Caco-2 (cell line): ENCODE measurements at places on chromosomes 6 and 20.
A peak's percentile ranks its signal among the peaks of the same experiment; 100 is the strongest.

DNA sequence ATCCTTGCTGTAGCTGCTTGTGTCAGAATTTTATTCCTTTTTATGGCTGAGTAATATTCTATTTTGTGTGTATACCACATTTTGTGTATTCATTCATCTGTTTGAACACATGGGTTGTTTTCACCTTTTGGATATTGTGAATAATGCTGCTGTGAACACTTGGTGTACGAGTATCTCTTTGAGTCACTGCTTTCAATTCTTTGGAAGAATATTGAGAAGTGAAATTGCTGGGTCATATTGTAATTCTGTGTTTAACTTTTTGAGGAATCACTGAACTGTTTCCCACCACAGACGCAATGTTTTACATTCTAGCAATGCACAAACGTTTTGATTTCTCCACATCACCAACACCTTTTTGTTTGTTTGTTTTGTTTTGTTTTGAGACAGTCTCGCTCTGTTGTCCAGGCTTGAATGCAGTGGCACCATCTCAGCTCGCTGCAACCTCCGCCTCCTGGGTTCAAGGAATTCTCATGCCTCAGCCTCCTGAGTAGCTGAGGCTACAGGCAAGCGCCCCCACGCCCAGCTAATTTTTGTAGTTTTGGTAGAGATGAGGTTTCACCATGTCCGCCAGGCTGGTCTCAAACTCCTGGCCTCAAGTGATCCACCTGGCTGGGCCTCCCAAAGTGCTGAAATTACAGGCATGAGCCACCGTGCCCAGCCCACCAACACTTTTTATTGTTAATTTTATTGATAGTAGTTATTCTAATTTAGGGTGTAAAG lies 21.7 kb downstream of the CPXM1 start:
- no peak for DNase-seq

GRCh38 chr20:19926591-19926990 lies 90.6 kb upstream of the NAA20 start:
- DNase-seq = no peak

GRCh38 chr6:70952608-70953165 lies 4.2 kb downstream of the B3GAT2 start:
- no peak for DNase-seq

DNA sequence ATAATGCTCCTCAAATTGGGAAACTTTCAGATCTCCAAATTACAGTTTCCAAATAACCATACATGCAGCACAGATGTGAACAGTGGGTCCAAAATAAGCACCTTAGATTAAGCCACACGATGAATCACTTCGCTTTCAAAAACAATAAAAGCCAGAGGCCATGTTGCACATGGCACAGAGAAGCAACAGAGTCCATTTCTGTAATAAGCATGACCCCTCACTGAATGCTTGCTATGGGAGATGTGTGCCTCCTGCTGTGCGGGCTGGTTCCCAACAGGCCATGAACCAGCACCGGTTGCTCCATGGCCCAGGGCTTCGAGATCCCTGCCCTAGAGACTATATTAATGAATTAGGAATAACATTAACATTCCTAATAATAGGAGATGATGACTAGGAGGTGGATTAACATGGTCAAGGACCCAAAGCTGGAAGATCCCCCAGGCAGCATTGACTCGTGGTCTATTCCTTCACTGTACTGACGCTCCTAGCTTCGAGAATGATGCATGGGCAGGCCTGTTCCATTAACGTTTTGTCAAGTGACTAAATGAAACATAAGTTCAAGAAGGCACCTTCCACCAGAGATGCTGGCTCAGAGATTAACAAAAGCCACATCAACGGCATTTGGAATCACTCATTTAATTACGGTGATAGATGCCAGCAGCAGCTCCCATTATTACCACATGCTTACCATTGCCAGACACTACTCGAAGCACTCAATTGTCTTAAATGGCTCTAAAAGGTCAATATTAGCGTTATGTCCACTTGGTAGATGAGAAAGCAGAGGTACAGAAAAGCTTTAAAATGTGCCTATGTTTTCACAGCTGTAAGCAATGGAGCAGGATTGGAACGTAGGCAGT lies 470.6 kb upstream of the AGPAT4 start:
- DNase-seq = no peak

GRCh38 chr6:89067796-89068195 lies 12.8 kb upstream of the PNRC1 start:
- DNase-seq = no peak

GRCh38 chr6:37792457-37793033 lies 27.0 kb upstream of the ZFAND3 start:
- DNase-seq = no peak

DNA sequence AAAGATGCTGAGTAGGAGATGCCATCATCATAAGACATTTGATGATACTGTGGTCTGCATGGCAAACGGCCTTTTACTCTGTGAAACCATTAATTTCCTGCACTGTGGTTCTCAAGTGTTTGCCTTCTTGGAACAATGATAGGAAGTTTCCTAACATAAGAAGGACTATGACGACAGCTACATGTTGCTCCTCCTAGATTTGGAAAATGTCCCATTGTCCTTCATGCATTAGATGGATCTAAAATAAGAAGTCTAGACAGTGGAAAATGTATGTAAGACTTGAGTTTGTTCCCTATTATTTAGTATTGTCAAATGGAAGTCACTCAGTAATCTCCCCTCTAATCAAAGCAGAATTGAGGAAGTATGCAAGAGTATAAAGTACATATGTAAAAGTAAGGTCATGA lies 98.5 kb upstream of the TMEM170B start:
- DNase-seq = no peak

DNA sequence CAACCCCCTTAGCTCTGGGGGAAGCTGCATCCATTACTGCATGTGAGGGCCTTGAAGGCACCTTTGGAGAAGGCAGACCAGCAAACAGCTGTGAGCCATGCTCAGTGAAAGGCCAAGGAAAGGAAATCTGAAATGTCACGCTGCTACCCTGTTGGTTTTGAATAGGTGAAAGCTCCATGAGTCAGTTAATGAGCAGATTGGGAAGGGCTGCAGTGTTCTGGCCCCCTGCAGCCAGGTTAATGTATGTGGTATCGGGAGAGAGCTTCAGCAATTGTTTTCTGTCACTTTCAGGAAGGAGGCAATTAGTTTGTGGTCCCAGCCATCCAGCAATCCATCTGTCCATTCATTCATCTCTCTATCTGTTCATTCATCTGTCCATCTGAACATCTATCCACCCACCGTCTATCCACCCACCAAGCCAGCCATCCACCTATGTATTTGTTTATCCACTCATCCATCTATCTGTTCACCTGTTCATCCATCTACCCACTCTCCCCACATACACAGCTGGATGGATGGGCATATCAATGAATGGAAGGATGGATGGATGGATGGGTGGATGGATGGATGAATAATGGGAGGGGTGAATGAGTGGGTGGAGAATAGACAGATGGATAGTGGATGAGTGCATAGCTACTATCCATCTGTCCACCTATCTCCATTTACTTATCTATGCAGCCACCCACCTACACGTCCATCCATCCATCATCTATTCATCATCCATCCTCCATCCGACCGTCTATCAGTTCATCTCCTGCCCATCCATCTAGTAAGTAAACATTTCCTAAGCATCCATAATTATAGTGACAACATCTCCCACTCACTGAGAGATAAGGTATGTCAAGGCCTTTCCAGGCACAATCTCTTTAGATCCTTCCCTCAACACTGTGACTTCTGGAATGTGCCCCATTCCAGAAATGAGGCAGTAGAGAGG lies 16.0 kb downstream of the PCK1 start:
- DNase-seq = no peak

- no peak for DNase-seq
Measured at GRCh38 chr6:82893889-82894652, 171.6 kb downstream of the UBE3D start.

DNA sequence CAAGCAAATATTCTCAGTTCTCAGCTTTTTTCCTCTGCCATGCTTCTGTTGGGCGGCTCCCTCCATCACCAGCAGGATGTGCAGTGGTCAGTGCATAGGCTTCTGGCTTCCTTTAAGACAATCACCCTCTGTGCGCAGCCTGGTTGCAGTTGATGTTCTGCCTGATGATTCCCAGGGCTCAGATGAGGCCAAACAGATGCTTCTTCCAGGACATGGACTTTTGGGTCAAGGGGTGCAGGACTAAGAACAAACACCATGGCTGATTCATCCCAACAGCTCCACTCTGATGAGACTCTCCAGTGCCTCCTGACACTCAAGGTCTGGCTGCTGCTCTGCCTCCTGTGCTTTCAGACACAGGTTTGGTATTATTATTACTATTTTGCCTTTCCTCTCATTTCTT lies 554.8 kb upstream of the CDH4 start:
- DNase-seq = no peak

- no peak for DNase-seq
Measured at GRCh38 chr6:14380086-14380820, 262.7 kb downstream of the CD83 start.

GRCh38 chr6:6758915-6759654 lies 170.6 kb downstream of the LY86 start:
- peak; percentile 60 for DNase-seq

- no peak for DNase-seq
Measured at GRCh38 chr6:161802231-161802630, 528.4 kb upstream of the AGPAT4 start.

DNA sequence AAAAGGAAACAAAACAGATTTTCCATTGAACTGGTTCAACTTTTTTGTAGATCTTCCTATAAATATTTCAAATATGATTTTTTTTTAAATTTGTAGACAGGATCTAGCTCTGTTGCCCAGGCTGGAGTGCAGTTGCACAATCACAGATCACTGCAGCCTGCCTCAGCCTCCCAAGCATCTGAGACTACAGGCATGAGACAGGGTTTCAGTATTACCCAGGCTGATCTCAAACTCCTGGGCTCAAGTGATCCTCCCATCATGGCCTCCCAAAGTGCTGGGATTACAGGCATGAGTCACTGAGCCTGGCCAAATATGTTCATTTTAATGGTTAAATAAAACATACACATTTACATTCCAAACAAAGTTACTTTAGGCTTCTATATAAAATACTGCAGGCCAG lies 33.6 kb downstream of the SAMHD1 start:
- no peak for DNase-seq

DNA sequence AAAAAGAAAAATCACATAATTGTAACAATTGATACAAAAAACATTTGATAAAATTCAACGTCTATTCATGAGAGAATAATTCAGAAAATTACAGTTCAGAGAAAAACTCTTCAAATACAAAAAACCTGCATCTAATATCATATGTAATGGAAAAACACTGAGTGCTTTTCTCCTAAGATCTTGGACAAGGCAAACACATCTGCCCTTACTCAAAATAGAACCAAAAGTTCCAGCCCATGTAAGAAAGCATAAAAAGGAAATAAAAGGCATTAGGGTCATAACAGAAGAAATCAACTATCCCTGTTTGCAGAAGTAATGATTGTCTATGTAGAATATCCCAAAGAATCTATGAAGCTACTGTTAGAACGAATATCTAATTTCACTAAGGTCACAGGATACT lies 721.4 kb downstream of the RFPL4B start:
- no peak for DNase-seq

DNA sequence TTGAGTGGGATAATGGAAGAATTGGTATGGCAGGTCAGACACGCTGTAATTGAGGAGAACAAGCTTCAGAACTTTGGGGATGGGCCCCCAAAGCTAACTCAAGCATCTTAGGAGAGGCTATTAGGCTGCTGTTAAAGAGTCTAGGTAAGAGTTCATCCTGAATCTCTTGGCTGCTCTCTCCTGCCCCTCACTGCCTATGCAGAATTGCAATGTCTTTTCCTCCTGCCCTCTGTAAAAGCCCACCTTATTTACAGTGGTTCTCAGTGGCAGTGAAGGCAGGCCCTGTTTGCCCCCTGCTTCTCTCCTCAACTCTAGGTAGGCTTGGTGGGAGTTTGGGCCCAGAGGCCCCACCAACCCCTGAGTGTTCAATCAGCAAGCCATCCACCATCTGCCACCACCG lies 55.0 kb downstream of the LYRM2 start:
- DNase-seq = no peak

DNA sequence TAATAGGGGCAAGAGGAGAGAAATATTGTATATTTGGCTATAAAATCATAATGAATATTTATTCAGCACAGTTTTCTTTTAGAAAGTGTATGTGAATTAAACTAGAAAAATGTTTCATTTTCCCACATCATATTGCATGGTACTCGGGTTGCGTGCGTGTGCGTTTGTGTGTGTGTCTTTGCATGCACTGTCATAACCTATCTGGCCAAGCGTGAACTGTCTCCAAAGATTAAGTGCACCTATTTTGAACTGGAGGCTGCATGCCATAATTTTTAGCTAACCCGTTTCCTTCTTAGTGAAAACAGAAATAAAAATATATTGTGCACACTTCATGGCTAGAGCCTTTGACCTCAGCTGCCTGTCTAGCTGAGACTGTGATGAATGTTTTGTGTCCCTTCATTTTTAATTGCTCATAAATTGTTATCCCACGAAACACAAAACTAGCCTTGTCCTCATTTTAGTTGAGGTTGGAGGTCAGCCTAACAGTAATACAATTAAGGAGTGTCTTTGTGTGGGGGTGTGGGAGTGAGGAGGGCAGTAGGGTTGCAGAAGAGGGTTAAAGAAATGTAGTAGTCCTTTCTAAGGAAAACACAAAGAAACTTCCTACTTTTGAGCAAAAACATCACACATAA lies 336.1 kb upstream of the POU3F2 start:
- DNase-seq = no peak

GRCh38 chr6:105875974-105876640 lies 210.0 kb upstream of the PRDM1 start:
- no peak for DNase-seq

DNA sequence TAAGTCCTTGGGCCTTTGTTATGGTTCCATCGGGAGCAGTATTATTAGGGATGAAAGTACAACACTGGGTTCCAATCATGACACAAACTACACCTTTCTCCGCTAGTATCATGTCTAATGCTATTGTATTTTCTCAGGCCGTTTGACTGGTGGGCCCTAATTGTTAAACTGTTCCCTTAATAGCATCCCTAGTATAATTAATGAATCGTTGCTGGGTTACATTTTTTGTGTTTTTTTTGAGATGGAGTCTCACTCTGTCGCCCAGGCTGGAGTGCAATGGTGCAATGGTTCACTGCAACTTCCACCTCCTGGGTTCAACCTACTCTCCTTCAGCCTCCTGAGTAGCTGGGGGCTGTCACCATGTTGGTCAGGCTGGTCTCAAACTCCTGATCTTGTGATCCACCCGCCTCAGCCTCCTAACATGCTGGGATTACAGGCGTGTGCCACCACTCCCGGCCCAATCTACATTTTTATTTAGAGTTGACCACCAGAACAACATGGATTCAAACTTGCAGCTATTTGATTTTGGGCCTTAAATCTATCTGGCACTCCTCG lies 4.1 kb upstream of the ZNFX1 start:
- DNase-seq = no peak

GRCh38 chr6:128068119-128068479 lies 167.2 kb upstream of the THEMIS start:
- no peak for DNase-seq

- no peak for DNase-seq
Measured at GRCh38 chr6:127162836-127163235, 44.4 kb downstream of the RSPO3 start.
